Effector memory CD8-positive, alpha-beta T cell (primary cell): ENCODE measurements at places on chromosomes 5 and 9.
A peak's percentile ranks its signal among the peaks of the same experiment; 100 is the strongest.

DNA sequence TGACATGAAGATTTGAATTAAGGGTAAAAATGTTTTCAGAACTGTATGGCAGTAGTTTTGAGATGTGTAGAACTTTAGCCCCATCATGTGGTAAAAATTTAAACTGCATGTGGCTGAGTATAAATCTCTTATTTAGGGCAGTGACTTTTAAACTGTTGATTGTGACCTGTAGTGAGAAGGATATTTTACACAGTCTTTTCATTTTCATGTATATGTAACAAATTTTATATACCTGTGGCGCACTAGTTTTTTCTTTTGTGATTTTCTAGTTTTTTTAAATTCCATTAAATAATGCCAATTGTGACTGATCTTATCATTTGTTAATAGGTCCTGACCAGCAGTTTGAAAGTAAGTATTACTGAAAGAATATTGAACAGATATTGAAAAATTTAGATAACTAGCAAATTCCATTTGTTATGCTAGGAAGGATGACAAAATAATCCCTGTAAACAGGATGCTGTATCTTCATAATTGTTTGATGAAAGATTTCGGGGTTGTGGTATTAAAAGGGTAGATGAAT lies 47.2 kb downstream of the GPBP1 start:
- H3K4me1 ChIP-seq: peaks cover 42% of the 10 kb centered on the region
- H3K36me3 ChIP-seq: peaks cover 71% of the 10 kb centered on the region
- peak; percentile 71 for DNase-seq
- H3K27me3 ChIP-seq: no peaks in the 10 kb centered on the region
- no peak overlapping the region for H3K4me3 ChIP-seq

GRCh38 chr5:2861605-2862004 lies 110.1 kb upstream of the IRX2 start:
- no peak overlapping the region for H3K27ac ChIP-seq
- no peaks in the 10 kb centered on the region for H3K36me3 ChIP-seq
- H3K4me3 ChIP-seq: no peak overlapping the region
- no peaks in the 10 kb centered on the region for H3K4me1 ChIP-seq
- no peaks in the 10 kb centered on the region for H3K27me3 ChIP-seq

DNA sequence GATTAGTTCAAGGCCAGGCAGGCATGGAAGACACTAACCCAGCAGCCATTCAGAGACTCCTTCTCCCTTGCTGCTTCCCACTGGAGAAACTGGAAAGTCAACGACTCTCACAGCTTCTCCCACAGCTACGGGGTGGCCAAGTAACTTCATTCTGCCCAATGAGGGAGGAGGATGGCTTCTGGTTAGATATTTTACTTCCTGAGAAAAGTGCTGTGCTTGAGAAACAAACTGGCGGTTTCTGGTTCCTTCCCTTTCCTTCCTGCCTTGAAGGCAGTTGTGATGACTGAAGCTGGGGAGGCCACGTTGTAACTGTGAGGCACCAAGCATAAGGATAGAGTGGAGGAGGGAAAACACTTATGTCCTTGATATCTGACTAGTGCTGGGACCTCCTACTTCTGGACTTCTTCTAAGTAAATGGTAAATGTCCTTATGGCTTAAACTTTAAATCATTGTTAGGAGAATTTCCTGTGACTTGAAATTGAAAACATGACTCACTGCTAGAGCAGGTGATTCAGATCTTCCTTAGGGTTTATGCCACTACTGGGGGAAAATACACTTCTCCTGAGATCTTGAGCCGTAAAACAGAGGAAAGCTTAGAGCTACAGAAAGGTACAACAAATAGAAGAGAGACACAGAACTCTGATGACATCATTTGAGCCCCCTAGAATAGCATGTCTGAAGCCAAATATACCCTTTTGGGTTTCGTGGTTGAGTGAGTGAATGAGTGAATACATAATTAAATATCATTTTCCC lies 3.1 kb upstream of the GNPDA1 start:
- no peaks in the 10 kb centered on the region for H3K27me3 ChIP-seq
- peak overlapping the region; percentile 80 for H3K27ac ChIP-seq
- peaks cover 40% of the 10 kb centered on the region for H3K4me1 ChIP-seq
- peaks cover 8% of the 10 kb centered on the region for H3K36me3 ChIP-seq
- H3K4me3 ChIP-seq: peak overlapping the region; percentile 61
- peak; percentile 18 for DNase-seq

- H3K4me3 ChIP-seq: no peak overlapping the region
- no peaks in the 10 kb centered on the region for H3K4me1 ChIP-seq
- H3K36me3 ChIP-seq: no peaks in the 10 kb centered on the region
- H3K27me3 ChIP-seq: peaks cover 17% of the 10 kb centered on the region
- DNase-seq: no peak
Observed at GRCh38 chr9:122113574-122113973, 20.5 kb upstream of the TTLL11 start.

- H3K4me1 ChIP-seq: peaks cover 17% of the 10 kb centered on the region
- no peak for DNase-seq
- peaks cover 5% of the 10 kb centered on the region for H3K36me3 ChIP-seq
- H3K27me3 ChIP-seq: peaks cover 14% of the 10 kb centered on the region
Observed at GRCh38 chr9:129275626-129276247, 97.7 kb upstream of the IER5L start.

DNA sequence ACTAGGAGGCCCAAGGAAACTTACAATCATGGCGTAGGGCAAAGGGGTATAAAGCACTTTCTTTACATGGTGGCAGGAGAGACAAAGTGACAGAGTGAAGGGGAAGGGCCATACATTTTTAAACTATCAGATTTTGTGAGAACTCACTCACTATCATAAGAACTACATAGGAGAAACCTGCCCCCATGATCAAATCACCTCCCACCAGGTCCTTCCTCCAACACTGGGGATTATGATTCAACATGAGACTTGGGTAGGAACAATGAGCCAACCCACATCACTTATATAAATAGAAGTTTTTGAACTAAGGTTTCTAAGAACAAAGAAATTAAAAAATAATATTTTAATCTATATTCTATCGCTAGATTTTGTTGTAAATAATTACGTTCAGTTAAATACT lies 460.3 kb upstream of the TYRP1 start:
- no peak for DNase-seq
- no peaks in the 10 kb centered on the region for H3K27me3 ChIP-seq
- H3K4me3 ChIP-seq: no peak overlapping the region

DNA sequence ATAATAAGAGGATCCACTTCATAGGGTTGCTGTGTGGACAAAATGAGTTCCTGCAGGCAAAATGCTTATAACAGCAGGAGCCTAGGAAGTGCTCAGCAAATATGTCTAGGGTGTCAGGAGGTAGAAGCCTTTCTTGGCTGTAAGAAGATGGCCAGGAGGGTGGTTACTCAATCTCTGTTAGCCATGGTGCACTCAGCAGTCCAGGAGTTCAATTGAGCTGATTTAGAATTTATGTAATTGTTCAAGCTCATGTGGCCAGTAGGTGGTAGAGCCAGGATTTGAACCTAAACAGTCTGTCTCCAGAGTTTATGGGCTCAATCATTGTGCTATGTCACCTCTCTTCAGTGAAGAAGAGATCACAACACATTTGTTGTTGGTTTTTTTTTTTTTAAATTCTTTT lies 381.2 kb downstream of the KIF4B start:
- H3K36me3 ChIP-seq: no peaks in the 10 kb centered on the region
- H3K4me3 ChIP-seq: no peak overlapping the region
- H3K27me3 ChIP-seq: no peaks in the 10 kb centered on the region
- no peak overlapping the region for H3K27ac ChIP-seq
- no peaks in the 10 kb centered on the region for H3K4me1 ChIP-seq

- no peaks in the 10 kb centered on the region for H3K27me3 ChIP-seq
- no peak overlapping the region for H3K4me3 ChIP-seq
- H3K27ac ChIP-seq: no peak overlapping the region
- peaks cover 16% of the 10 kb centered on the region for H3K36me3 ChIP-seq
- H3K4me1 ChIP-seq: no peaks in the 10 kb centered on the region
- DNase-seq: no peak
Observed at GRCh38 chr5:625516-625915, 13.4 kb downstream of the CEP72 start.

DNA sequence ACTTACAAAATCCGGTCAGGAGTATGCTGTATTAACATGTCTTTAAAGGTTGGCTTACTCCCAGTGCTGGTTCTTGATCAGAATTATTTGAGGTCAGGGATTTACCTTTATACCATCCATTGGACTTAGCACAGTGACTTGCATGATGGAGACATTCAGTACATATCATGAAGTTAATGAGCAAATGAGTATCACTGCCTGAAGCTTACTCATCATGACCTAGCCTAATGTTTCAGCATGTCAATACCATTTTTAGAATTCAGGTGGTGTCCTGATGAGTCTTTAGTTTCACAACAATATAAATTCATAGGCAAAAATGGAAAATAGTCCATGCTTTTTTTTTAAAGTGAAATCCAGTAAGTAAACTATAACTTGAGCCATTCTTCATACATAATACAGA lies 226.0 kb upstream of the C9orf72 start:
- H3K27ac ChIP-seq: no peak overlapping the region
- H3K4me3 ChIP-seq: no peak overlapping the region
- no peaks in the 10 kb centered on the region for H3K36me3 ChIP-seq
- H3K4me1 ChIP-seq: no peaks in the 10 kb centered on the region
- H3K27me3 ChIP-seq: no peaks in the 10 kb centered on the region

DNA sequence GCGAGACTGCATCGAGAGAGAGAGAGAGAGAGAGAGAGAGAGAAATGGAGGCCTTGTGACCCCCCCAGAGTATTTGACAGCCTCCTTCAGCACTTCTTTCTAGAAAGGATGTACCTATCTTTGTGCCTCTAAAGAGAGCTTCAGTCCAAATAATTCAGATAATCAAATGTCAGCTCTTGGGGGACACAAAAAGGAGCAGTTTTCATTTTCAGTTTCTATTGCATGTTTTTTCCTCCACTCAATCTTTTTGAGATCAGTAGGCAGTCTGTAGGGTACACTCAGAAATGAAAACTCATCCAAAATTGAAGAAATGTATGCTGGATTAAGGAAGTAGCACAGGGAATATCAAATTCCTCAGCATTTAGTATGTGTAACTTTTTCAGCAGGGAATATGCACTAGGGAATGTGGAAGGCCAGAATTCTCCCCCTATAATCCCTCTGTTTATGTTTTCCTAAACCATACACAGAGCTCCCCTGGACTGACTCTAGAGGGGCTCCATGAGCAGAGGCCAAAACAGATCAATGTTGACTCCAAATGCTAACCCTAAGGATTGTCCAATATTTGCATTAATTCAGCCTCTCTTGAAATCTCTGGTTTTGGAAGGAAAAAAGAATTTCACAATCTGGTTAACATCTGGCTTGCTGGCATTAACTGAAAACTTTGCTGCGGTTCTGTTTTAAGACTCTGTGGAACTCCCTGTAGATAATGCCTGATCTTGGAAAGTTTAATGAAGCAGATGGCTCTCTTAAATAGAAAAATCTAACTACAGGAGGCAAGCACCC lies 250.1 kb downstream of the CEMIP2 start:
- no peak overlapping the region for H3K27ac ChIP-seq
- H3K4me3 ChIP-seq: no peak overlapping the region
- H3K27me3 ChIP-seq: peaks cover 41% of the 10 kb centered on the region
- H3K4me1 ChIP-seq: no peaks in the 10 kb centered on the region

GRCh38 chr5:170546282-170546681 lies 42.5 kb downstream of the KCNIP1 start:
- H3K4me1 ChIP-seq: no peaks in the 10 kb centered on the region
- H3K27me3 ChIP-seq: no peaks in the 10 kb centered on the region
- H3K27ac ChIP-seq: no peak overlapping the region
- no peaks in the 10 kb centered on the region for H3K36me3 ChIP-seq
- H3K4me3 ChIP-seq: no peak overlapping the region

DNA sequence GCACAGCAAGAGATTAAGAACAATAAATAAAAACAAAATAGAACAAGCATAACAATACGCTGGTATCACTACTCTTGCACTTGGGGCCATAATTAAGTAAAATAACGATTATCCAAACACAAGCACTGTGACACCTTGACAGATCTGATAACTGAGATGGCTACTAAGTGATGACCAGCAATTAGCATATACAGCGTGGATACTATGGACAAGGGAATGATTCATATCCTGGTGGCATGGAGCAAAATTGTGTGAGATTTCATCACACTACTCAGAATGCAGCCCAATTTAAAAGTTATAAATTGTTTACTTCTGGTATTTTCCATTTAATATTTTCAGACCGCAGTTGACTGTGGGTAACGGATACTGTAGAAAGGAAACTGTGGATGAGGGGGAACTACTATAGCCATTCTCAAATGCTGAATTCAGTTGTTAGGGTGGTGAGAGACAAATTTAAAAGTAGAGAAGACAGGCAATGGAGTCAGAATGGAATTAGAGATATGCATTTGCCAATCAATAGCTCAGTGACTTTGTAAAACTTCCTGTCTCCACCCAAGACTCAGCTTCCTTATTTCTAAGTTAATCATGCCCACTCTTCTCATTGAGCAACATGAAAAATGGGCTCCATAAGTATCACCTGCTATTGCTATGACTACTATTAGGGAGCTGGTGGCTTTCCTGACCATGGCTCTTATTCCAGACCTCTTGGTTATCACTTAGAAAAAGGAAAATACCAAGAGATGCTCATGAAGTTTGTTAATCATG lies 300.8 kb downstream of the TRIM32 start:
- no peaks in the 10 kb centered on the region for H3K27me3 ChIP-seq
- no peak overlapping the region for H3K4me3 ChIP-seq
- no peak for DNase-seq
- no peaks in the 10 kb centered on the region for H3K36me3 ChIP-seq

DNA sequence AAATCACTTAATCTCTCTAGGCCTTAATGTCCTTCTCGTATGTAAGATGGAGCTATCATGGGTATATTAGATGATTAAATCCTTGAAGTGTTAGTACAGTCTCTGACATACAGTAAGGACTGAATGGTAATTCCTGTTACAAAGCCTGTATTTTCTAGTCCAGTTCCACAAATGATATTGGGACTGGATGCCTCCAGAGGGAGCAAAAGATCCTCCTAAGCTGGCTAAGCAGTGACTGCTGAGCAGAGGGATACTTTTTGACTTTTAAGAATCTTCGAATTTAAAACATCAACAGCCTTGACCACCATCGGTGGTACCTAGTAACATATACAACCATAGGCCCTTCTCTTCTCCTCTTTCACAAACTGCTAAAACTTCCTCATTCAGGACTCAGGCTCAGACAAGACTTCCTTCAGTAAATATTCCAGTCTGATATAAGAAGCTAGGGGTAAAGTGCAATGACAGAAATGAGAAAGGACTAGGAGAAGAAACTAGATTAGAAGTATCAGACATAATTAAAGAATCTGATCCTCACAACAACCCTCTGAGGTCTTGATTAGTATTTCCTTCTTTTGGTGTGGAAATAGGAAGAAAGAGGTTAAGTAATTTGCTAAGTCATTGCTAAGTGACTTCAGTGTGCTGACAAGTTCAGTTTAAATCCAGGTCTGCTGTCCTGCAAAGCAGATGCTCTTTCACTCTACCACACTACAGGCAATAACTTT lies 13.9 kb downstream of the PTAR1 start:
- peaks cover 14% of the 10 kb centered on the region for H3K36me3 ChIP-seq
- no peak overlapping the region for H3K4me3 ChIP-seq
- no peak overlapping the region for H3K27ac ChIP-seq
- H3K4me1 ChIP-seq: peaks cover 27% of the 10 kb centered on the region
